ENCODE measurements at places on chromosomes 4 and X. TPM values are rescaled to one million over a fixed set of nuclear protein-coding genes. Genes with fewer than 3 reads are reported as not detected.

DNA sequence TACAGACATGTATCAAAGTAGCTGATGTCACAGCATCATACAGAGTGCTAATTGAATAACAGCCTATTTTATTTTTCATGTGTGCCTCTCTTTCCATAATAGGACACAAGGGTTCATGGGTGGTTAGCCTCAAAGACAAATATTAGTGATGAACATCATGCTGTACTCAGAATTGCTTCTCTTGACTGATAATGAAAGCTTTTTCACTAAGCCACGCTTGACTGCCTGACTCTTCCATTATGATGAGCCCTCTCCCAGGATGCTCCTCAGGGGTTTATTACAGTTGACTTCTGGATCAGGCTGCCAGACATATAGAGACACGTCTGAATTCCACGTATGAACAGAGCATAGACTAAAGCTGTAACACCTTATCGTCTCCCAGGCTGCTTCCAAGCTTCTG is 2757.5 kb downstream of the PCDH7 start:
- H3K36me3 ChIP-seq = no peaks in the 10 kb centered on the region
- H3K27ac ChIP-seq = no peak overlapping the region
- no peak overlapping the region for H3K4me3 ChIP-seq
- H3K27me3 ChIP-seq = no peaks in the 10 kb centered on the region
- H3K4me1 ChIP-seq = no peaks in the 10 kb centered on the region

DNA sequence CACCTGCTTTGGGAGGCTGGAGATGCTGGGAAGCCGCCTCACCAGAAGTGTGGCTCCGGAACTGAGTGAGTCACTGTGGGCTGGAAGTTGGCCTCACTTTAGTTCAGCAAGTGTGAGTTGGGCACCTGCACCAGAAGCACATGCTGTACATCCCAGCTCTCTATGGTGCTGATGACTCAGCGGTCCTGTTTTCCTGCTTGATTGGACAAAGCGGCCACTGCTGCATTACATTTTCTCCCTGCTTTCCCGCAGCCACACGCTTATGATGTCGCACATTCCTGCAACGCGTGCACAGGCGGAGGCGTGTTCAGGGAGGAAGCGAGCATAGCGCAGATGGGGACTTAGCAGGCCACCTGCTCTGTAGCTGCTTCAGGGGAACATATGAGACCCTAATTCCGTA is 26.7 kb upstream of the CLDN34 start:
- peaks cover 25% of the 10 kb centered on the region for H3K36me3 ChIP-seq
- H3K27me3 ChIP-seq = no peaks in the 10 kb centered on the region
- H3K4me3 ChIP-seq = no peak overlapping the region
- no peaks in the 10 kb centered on the region for H3K4me1 ChIP-seq
- no peak for DNase-seq
- H3K27ac ChIP-seq = no peak overlapping the region

- no peaks in the 10 kb centered on the region for H3K27me3 ChIP-seq
- no peak for DNase-seq
- H3K4me3 ChIP-seq = no peak overlapping the region
- no peak overlapping the region for H3K27ac ChIP-seq
- H3K4me1 ChIP-seq = peaks cover 33% of the 10 kb centered on the region
- H3K36me3 ChIP-seq = peaks cover 29% of the 10 kb centered on the region
These were observed 86.4 kb downstream of the LDB2 start for GRCh38 chr4:16812041-16812440.

DNA sequence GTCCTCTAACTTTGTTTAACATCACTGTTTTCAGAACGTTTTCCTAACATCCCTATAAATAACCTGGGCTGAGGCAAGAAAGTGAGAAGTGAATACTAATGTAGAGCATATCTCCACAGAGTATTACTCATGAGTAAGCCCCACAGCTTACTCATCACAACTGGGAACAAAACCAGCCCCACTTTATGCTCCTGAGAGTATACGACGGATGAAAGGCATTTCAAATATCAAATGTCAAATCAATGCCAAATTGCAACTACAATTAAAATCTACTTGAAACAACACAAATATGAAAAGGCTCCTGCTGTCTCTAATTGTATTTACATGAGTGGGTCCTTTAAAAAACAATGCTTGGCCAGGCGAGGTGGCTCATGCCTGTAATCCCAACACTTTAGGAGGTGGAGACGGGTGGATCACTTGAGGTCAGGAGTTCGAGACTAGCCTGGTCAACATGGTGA is 41.2 kb downstream of the SH3RF1 start:
- H3K4me3 ChIP-seq = no peak overlapping the region
- H3K36me3 ChIP-seq = no peaks in the 10 kb centered on the region
- H3K4me1 ChIP-seq = peaks cover 9% of the 10 kb centered on the region

GRCh38 chr4:127586922-127587571 is 45.7 kb upstream of the INTU start:
- H3K27ac ChIP-seq = no peak overlapping the region
- DNase-seq = peak; percentile 41
- peaks cover 9% of the 10 kb centered on the region for H3K36me3 ChIP-seq

- DNase-seq = no peak
- H3K4me1 ChIP-seq = peaks cover 38% of the 10 kb centered on the region
- peaks cover 70% of the 10 kb centered on the region for H3K36me3 ChIP-seq
- H3K27ac ChIP-seq = peak overlapping the region; percentile 74
These were observed 45.1 kb downstream of the KDR start for GRCh38 chr4:55080174-55080865.

DNA sequence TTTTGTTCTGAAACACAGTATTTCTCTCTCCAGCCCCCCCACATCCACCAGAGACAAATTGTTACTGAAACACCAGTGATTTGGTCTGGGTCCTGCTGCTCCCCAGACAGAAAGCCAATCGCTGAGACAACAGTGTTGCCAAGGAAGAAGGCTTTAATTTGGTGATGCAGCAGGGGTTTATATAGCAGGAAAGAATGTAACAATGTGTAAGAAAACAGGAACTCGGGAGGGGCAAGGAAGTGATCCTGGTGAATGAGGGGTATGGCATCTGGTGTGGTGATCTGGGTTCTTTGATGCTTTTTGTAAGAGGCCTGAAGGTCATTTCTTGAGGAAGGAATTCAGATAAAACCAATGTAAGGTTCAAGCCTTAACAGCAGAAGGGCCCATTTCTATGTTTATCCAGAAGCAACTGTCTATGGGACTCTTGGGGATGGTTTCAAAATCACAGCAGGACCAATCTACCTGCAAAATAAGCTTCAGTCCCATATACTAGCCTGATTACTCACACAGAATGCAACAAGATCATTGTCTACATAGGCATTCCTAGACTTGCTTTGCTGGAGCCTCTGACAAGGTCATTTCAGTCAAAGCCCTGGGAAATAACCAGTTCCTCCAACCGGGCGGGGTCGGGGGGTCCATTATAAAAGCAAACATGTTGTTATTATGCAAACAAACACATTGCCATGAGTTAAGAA is 445.2 kb upstream of the ZFP42 start:
- H3K27me3 ChIP-seq = no peaks in the 10 kb centered on the region
- no peak for DNase-seq
- peaks cover 6% of the 10 kb centered on the region for H3K4me1 ChIP-seq
- H3K27ac ChIP-seq = no peak overlapping the region
- H3K36me3 ChIP-seq = no peaks in the 10 kb centered on the region

- H3K36me3 ChIP-seq = no peaks in the 10 kb centered on the region
- H3K4me1 ChIP-seq = peaks cover 4% of the 10 kb centered on the region
- peak; percentile 19 for DNase-seq
- no peaks in the 10 kb centered on the region for H3K27me3 ChIP-seq
These were observed 35.7 kb upstream of the GABRQ start for GRCh38 chrX:152601848-152602616.

DNA sequence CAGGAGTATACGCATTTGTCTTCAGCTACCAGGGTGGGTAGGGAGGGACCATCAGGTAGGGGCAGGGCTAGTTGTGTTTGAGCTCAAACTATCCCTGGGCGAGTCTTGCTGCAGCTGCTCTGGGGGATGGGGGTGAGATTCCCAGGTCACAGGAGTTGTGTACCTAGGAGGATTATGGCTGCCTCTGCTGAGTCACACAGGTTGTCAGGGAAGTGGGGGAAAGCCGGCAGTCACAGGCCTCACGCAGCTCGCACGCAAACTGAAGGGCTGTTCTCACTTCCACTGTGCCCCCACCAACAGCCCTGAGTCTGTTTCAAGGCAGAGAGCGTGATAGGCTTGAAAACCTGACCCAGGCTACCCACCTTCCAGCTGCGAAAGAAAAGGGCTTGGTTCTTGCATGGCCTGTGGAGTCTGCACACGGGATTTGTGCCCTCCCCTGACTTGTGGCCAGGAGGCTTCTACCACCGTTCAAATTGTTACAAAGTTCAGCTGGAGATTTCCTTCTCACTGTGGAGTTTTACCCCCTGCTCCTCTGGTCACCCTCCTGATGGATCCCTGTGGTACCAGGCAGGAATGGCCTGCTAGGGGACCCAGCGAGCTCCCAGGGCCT is 63.8 kb downstream of the ARFIP1 start:
- DNase-seq = no peak
- peaks cover 56% of the 10 kb centered on the region for H3K4me1 ChIP-seq
- H3K4me3 ChIP-seq = no peak overlapping the region

Gene TCEAL6
- total RNA-seq = 0.81 TPM

Gene CTAG1B
- total RNA-seq = not detected

Gene GLRA3
- 0.11 TPM for total RNA-seq

Gene DACH2
- total RNA-seq = 2.6 TPM

Gene LGI2
- total RNA-seq = 8.3 TPM
